ENCODE measurements at places on chromosomes 3 and 15. TPM values are rescaled to one million over a fixed set of nuclear protein-coding genes. Genes with fewer than 3 reads are reported as not detected.

DNA sequence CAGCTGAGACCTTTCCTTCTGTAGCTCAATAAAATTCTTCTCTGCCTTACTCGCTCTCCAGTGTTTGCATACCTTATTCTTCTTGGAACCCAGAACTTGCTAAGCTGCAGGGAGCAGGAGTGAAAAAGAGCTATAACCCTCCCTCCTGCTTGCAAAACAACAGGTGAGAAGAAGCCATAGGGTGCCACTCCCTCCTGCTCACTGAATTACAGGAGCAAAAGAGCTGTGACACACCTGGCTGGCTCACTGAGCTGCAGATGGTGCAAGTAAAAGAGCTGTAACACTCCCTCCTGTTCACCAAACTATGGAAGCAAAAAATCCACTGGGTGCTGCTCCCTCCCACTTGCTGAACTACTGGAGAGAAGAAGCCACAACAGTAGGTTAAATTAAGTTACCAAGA, 44.2 kb upstream of the C2CD4B start:
- no peak for DNase-seq
- H3K4me1 ChIP-seq, result no peaks in the 10 kb centered on the region
- H3K4me3 ChIP-seq, result no peak overlapping the region
- no peaks in the 10 kb centered on the region for H3K36me3 ChIP-seq
- H3K27me3 ChIP-seq, result no peaks in the 10 kb centered on the region

The ITIH1 gene
- total RNA-seq, result not detected

DNA sequence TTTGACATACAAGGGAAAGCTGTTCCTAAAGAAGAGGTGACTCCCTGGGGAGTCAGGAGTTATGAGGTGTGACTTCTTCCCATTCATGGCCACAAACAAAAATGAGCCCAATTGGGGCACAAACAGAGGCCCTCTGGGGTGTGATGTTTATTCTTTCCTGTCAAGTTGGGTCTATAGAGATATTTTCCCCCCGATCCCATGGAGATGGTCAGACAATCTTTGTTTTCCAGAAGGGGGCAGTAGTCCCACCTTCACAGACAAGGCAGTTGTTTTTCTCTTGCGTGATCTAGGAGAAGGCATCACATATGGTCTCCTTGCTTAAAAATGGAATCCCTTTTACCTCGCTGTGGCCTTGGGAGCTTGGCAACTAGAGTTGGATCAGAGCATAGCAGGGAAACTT, 110.3 kb downstream of the MFSD1 start:
- H3K27me3 ChIP-seq, result no peaks in the 10 kb centered on the region
- no peaks in the 10 kb centered on the region for H3K36me3 ChIP-seq
- no peaks in the 10 kb centered on the region for H3K4me1 ChIP-seq

The C3orf20 gene
- 0.16 TPM for total RNA-seq

GRCh38 chr3:128344052-128344735, 122.5 kb downstream of the DNAJB8 start:
- H3K27ac ChIP-seq, result no peak overlapping the region
- DNase-seq, result no peak
- no peaks in the 10 kb centered on the region for H3K4me1 ChIP-seq
- H3K27me3 ChIP-seq, result no peaks in the 10 kb centered on the region

GRCh38 chr3:140929446-140929845, 12.2 kb upstream of the SLC25A36 start:
- DNase-seq, result no peak
- no peak overlapping the region for H3K4me3 ChIP-seq
- H3K36me3 ChIP-seq, result no peaks in the 10 kb centered on the region
- H3K27me3 ChIP-seq, result no peaks in the 10 kb centered on the region
- no peak overlapping the region for H3K27ac ChIP-seq
- no peaks in the 10 kb centered on the region for H3K4me1 ChIP-seq

The NRG4 gene
- not detected for total RNA-seq

- no peaks in the 10 kb centered on the region for H3K36me3 ChIP-seq
- no peak overlapping the region for H3K4me3 ChIP-seq
- DNase-seq, result no peak
- no peaks in the 10 kb centered on the region for H3K27me3 ChIP-seq
- H3K4me1 ChIP-seq, result no peaks in the 10 kb centered on the region
Measured at GRCh38 chr3:90032980-90033641, 925.7 kb downstream of the EPHA3 start.

DNA sequence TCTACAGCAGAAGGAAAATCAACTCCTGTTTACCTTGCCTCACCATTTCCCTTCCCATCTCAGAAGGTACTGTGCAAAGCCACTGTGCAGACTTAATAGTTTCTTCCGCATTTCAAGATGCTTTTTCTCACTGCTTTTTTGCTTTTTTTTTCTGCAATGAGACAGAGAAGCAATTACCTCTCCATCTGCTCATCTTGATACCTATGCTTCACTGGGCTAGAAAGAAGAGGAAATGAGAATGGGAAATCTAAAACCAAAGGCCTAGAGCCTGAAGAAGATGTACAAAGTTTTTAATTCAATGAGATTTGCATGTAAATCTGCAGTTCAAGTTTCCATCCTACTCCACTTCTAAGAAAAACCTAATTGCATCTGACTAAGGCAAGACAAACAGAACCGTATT, 238.1 kb upstream of the SETMAR start:
- no peaks in the 10 kb centered on the region for H3K4me1 ChIP-seq
- no peak overlapping the region for H3K4me3 ChIP-seq
- no peak overlapping the region for H3K27ac ChIP-seq
- no peaks in the 10 kb centered on the region for H3K36me3 ChIP-seq
- H3K27me3 ChIP-seq, result no peaks in the 10 kb centered on the region

GRCh38 chr3:172608575-172608974, 85.3 kb upstream of the TNFSF10 start:
- H3K27ac ChIP-seq, result no peak overlapping the region
- no peak overlapping the region for H3K4me3 ChIP-seq
- no peaks in the 10 kb centered on the region for H3K36me3 ChIP-seq
- no peaks in the 10 kb centered on the region for H3K27me3 ChIP-seq

The TGM5 gene
- total RNA-seq, result 0.84 TPM

DNA sequence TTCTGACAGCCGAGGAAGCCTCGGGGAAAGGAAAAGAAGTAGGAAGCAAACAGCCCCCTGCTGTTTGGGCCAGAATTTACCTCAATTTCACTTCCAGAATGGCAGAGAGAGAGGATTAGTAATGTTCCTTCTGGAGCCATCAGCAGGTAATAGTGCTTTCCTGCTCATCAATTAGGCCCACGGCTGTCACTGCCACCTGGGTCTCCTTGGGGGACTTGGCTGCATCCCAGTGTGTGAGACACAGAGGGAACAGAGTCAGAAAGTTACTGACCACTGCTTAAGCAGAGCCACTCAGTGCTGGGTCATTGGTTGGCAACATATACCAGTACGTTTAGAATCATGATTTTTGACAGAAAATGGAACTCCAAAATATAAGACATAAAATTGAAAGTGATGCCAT, 397.0 kb downstream of the EPHA3 start:
- H3K27ac ChIP-seq, result no peak overlapping the region
- no peak overlapping the region for H3K4me3 ChIP-seq
- no peaks in the 10 kb centered on the region for H3K36me3 ChIP-seq
- peaks cover 4% of the 10 kb centered on the region for H3K4me1 ChIP-seq
- no peaks in the 10 kb centered on the region for H3K27me3 ChIP-seq
- no peak for DNase-seq

DNA sequence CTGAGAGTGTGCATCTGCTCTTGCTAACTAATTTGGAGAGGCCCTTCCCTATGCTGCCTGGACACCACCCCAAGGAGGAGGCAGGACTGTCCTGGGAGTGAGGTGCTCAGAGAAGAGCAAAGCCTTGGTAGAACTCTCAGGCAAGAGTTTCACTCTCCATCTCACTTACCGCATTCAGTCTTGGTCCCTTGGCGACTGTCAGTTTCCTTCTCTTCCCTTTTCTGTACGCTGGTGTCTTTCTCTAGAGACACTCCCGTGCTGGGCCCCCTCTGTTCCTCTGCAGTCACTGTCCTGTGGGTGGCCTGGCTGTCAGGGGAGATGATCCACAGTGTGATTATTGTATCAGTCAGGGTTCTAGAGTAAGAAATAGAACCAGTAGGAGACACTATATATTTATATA, 44.0 kb downstream of the IDH2 start:
- no peak overlapping the region for H3K4me3 ChIP-seq
- DNase-seq, result no peak
- H3K27ac ChIP-seq, result no peak overlapping the region
- no peaks in the 10 kb centered on the region for H3K36me3 ChIP-seq
- H3K4me1 ChIP-seq, result no peaks in the 10 kb centered on the region

DNA sequence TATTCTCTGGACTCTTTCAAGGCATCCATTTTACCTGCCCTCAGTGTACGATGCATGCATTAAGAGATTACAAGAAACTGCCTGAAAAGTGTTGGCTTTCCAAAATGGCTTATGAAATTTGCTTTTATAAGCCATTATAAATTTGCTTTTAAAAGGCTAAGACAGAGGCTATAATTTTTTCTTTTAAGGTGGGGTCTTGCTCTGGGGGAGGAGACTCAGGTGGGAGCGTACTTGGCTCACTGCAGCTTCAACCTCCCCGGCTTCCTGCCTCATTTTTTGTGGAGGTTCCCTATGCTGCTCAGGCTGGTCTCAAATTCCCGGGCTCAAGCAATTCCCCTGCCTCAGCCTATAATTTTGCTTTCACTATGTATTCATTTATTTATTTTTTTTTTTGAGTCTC, 17.6 kb downstream of the TRA2B start:
- H3K27me3 ChIP-seq, result no peaks in the 10 kb centered on the region
- H3K27ac ChIP-seq, result no peak overlapping the region
- DNase-seq, result no peak
- peaks cover 8% of the 10 kb centered on the region for H3K4me1 ChIP-seq
- no peak overlapping the region for H3K4me3 ChIP-seq
- H3K36me3 ChIP-seq, result peaks cover 5% of the 10 kb centered on the region

DNA sequence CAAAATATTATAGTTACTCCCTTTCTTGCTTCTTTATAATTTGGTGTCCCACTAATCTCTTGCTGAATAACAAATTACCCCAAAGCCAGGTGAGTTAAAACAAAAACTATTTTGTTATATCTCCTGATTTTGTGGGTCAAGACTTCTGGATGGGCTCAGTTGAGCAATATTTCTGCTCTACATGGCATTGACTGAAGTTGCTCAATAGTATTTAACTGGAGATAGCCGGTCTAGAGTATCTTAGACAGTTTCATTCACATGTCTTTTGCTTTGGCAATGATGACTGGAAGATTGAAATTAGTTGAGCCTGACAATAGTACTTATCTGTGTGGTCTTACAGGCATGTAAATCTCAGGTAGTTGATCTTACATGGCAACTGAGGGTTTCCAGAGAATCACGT, 51.0 kb upstream of the TP63 start:
- DNase-seq, result no peak
- H3K4me1 ChIP-seq, result no peaks in the 10 kb centered on the region
- no peaks in the 10 kb centered on the region for H3K36me3 ChIP-seq
- no peaks in the 10 kb centered on the region for H3K27me3 ChIP-seq
- no peak overlapping the region for H3K4me3 ChIP-seq

DNA sequence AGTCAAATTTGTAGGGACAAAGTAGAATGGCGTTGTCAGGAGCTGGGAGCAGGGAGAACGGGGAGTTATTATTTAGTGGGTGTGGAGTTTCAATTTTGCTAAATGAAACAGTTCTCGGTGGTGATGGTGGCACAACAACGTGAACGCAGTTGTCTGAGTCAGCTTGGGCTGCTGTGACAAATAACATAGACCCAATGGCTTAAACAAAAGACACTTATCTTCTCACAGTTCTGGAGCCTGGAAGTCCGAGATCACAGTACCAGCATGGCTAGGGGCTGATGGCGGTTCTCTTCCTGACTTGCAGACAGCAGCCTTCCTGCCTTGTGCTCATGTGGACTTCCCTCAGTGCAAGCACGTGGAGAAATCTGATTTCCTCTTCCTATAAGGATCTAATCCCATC, 90.2 kb downstream of the CHSY1 start:
- no peak overlapping the region for H3K4me3 ChIP-seq
- H3K27ac ChIP-seq, result no peak overlapping the region
- peak; percentile 15 for DNase-seq
- no peaks in the 10 kb centered on the region for H3K4me1 ChIP-seq
- no peaks in the 10 kb centered on the region for H3K27me3 ChIP-seq

GRCh38 chr15:81865850-81866537, 179.8 kb downstream of the MEX3B start:
- no peaks in the 10 kb centered on the region for H3K4me1 ChIP-seq
- H3K27ac ChIP-seq, result no peak overlapping the region
- no peaks in the 10 kb centered on the region for H3K36me3 ChIP-seq
- H3K27me3 ChIP-seq, result no peaks in the 10 kb centered on the region
- no peak overlapping the region for H3K4me3 ChIP-seq

- no peak for DNase-seq
- H3K27me3 ChIP-seq, result no peaks in the 10 kb centered on the region
- no peaks in the 10 kb centered on the region for H3K36me3 ChIP-seq
- no peak overlapping the region for H3K4me3 ChIP-seq
- H3K4me1 ChIP-seq, result peaks cover 7% of the 10 kb centered on the region
Measured at GRCh38 chr3:36941658-36942057, 3.2 kb downstream of the TRANK1 start.

DNA sequence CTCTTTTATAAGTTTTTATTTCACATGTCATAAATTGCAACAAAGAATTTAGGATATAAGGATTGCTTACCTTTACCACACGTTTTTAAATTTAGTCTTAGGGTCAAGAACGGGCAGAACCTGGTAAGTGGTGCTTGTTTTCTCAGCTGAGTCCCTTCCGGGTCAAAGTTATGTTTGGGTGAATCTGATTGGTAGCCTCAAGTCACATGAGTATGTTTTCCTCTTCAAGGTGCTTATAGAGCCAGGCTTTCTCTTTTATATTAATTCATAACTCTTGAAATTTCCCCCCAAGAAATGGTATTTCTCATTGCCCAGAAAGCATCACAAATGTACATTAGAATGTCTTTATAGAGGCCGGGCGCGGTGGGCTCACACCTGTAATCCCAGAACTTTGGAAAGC, 415.7 kb upstream of the ROBO2 start:
- no peaks in the 10 kb centered on the region for H3K27me3 ChIP-seq
- no peak for DNase-seq
- no peak overlapping the region for H3K4me3 ChIP-seq
- no peaks in the 10 kb centered on the region for H3K36me3 ChIP-seq
- H3K4me1 ChIP-seq, result no peaks in the 10 kb centered on the region

- no peaks in the 10 kb centered on the region for H3K4me1 ChIP-seq
- H3K27me3 ChIP-seq, result no peaks in the 10 kb centered on the region
- no peak overlapping the region for H3K4me3 ChIP-seq
Measured at GRCh38 chr15:87648278-87648677, 608.3 kb downstream of the NTRK3 start.

- peaks cover 24% of the 10 kb centered on the region for H3K36me3 ChIP-seq
- no peak overlapping the region for H3K27ac ChIP-seq
- no peak overlapping the region for H3K4me3 ChIP-seq
- H3K27me3 ChIP-seq, result no peaks in the 10 kb centered on the region
- H3K4me1 ChIP-seq, result no peaks in the 10 kb centered on the region
- DNase-seq, result no peak
Measured at GRCh38 chr3:36827133-36827532, 62.8 kb upstream of the DCLK3 start.

- DNase-seq, result no peak
- H3K36me3 ChIP-seq, result no peaks in the 10 kb centered on the region
- no peaks in the 10 kb centered on the region for H3K27me3 ChIP-seq
- no peak overlapping the region for H3K27ac ChIP-seq
Measured at GRCh38 chr3:85258819-85259218, 300.0 kb downstream of the CADM2 start.

The CASR gene
- total RNA-seq, result not detected

Measured in aorta (tissue), 5 donors.